CD4-positive, alpha-beta T cell treated with Interleukin-12 subunit alpha and Interleukin-12 subunit beta, for 1 hour (primary cell): ENCODE measurements at places on chromosomes 11 and 22.

DNA sequence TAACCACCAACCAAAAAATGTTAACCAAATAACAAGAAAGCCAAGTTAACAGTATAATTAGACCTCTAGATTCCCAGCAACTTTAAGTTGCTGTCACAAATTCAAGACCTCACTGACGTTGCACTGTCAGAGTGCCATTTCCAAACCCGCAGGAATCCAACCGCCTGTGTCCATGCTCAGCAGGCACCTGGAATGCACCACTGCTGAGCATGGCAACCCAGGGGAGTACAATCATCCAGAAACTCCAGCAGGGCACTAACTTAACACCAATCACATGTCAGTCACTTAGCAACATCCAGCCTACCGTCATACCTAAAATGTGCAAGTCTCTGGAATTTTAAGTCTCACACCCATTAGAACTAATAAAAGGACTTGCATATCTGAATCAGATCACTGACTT, 48.8 kb downstream of the SMCO4 start:
- DNase-seq: no peak

DNA sequence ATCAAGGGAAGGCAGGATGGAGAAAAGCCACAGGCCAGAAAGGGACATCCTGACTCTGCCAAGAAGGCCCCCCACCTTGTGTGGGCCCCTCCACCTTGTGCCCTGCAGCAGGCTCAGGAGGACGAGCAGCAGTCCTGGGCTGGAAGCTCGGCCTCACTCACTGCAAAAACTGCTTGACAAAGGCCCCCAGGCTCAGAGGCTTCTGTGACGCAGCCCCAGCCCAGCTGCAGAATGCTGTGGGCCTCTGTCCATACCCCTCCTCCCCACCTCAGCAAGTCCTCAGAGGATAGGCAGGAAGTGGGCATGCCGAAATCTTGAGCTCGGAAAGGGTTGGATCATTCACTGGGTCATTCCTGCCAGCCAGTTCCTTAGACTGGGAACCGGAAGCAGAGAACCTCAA, 61.9 kb downstream of the NRXN2 start:
- no peak for DNase-seq

GRCh38 chr11:83819931-83820549, 533.9 kb upstream of the CCDC90B start:
- peak; percentile 6 for DNase-seq

GRCh38 chr22:39748877-39749276, 144.7 kb downstream of the ENTHD1 start:
- no peak for DNase-seq

- no peak for DNase-seq
Observed at GRCh38 chr22:44219101-44219870, 38.6 kb downstream of the PARVG start.
